ENCODE measurements at places on chromosomes 1 and 21.

- no peak for DNase-seq
Measured at GRCh38 chr1:204370176-204370575, 10.4 kb upstream of the PLEKHA6 start.

DNA sequence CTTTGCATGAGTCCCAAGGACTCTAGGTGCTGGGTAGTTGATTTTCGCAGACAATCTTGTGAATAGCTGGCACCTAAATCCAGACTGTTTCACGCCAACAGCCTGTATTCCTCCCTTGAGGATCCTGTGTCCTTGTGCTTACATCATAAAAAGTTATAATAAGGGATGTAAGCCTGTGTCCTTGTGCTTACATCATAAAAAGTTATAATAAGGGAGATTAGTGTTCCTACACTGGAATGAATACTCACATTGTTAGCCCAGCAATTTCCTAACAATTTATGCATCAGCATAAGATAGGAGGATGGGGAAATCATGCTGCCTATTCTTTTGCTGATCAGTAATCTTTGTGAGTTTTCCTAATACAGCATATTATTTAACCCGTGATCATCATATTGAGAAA is 4.0 kb upstream of the HSD3B2 start:
- DNase-seq = no peak

- DNase-seq = peak; percentile 88
Measured at GRCh38 chr21:45554477-45555175, 12.4 kb upstream of the SLC19A1 start.

GRCh38 chr1:156608036-156608674 is 6.9 kb upstream of the GPATCH4 start:
- DNase-seq = peak; percentile 58

DNA sequence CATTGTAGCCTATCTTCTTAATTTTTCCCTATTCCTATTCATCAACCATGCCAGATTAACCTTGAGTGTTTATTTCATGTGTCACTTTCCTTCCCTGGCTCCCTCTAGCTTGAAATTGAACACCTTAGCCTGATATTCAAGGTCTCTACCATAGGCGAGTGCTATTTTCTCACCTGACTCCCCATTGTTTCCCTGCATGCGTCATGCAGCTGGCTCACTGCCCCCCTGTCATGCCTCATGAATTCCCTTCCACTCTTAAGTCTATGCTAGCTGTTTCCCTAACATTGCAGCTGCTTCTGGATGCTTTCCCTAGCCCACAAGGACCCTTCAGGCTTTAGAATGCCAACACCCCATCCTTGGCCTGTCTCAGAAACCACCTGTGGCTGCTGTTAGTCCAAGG is 56.7 kb upstream of the CD1D start:
- no peak for DNase-seq

- DNase-seq = no peak
Measured at GRCh38 chr1:214019499-214019898, 31.7 kb downstream of the PROX1 start.

DNA sequence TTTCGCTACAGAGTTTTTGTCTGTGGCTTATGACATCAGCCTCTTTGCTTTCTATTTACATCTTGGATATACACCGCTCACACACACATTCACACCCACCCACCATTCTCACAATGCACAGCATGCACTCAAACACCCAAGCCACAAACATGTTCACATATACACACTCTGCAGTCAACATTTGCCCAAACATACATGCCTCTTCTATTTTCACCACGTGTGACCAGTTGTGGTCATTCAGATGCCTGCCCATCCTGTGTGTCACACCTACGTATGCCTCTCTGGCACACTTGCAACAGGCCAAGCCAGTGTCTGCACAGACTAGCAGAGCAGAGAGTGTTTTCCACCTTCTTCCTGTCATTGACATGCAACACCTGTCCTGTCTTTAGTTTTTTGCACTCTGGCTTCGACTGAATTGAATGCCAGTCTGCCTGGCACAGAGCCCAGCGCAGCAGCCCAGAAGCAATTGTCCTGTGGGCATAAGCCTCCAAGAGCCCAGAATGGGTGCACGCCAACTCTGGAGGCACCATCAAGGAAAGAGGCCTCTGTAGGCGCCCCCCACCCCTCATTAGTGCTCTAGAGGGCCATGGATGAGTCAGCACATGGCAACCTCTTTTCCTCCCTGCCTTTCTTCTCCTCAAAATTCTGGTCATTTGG is 37.7 kb upstream of the LRRN2 start:
- DNase-seq = no peak

GRCh38 chr1:204025917-204026707 is 46.8 kb upstream of the SOX13 start:
- no peak for DNase-seq

DNA sequence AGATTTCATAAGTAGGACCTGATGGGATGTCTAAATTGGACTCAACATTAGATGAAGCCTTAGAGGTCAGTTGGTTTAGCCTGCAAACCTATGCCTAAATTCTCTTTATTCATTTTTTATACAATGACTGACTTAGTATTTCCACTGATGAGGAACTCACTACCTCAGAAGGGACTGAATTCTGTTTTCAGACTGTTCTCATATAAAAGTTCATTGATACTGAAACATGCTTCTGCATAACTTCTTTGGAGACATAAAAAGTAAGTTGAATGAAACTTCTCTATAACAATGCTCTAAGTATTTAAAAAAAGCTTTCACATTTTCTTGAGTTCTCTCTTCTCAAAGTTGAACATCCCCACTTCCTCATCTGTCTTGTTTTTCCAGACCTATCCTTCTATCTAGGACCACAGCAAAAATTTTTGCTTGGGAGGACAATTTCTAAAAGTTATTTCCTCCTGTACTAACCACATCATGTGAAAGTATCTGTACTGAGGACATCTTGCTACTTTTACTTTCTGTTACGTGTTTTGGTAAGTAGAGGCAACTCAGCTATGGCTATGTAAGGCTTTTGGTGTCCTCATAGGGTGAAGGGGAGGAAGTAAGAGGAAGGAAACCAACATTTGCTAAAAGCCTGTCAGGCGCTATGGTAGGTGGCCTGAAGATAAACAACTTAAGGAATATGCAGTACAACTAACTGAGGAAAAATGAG is 64.1 kb downstream of the USP24 start:
- DNase-seq = no peak

- DNase-seq = no peak
Measured at GRCh38 chr1:34075576-34075975, 89.5 kb downstream of the CSMD2 start.

DNA sequence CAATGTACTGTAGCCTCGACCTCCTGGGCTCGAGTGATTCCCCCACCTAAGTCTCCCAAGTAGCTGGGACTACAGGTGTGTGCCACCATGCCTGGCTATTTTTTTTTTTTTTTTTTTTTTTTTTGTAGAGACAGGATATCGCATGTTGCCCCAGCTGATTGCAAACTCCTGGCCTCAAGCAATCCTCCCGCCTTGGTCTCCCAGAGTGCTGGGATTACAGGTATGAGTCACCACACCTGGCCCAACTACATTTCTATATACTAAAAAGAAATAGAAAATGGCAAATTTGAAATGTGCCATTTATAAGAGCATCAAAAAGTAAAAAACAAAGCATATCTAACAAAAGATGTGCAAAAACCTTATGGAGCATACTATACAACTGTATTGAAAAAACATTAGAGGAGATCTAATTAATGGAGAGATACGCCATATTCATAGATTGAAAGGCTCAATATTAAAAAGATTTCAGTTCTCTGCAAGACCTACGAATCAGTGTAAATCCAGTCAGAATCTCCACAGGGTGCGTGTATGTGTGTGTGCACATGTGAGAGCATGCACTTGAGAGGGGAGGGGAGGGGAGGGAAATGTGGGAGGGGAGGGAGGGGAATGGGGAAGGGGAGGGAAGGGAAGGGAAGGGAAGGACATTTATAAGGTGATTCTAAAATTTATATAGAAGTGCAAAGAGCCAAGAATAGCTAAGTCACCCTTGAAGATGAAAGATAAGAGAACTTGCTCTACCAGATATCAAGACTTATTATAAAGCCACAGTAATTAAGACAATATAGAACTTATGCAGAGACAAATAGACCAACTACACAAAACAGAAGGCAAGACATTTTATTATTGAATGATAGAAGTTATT is 15.5 kb upstream of the PADI4 start:
- DNase-seq = no peak

DNA sequence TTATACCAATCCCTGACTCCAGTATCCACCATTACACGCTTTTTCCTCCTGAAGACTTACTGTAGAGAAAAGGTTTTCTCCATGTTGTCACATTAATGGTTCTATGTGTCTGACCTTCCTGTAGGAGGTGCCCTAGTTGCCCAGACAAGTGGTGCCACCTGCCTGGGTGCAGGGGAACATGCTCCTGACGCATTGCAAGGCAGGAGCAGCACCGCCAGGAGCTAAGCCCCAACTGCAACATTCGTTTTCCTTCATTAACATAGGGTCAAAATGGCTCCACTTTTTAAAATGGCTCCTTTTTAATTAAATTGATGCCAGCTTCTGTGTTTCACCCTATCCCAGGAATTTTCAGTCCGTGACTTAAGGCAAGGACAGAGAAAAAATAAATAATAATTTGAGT is 220.1 kb upstream of the SAMSN1 start:
- no peak for DNase-seq

- DNase-seq = peak; percentile 57
Measured at GRCh38 chr1:167455786-167456446, 62.4 kb downstream of the CD247 start.

- no peak for DNase-seq
Measured at GRCh38 chr1:170032531-170033280, 41.8 kb downstream of the KIFAP3 start.

GRCh38 chr1:185961664-185962063 is 227.5 kb downstream of the HMCN1 start:
- no peak for DNase-seq

DNA sequence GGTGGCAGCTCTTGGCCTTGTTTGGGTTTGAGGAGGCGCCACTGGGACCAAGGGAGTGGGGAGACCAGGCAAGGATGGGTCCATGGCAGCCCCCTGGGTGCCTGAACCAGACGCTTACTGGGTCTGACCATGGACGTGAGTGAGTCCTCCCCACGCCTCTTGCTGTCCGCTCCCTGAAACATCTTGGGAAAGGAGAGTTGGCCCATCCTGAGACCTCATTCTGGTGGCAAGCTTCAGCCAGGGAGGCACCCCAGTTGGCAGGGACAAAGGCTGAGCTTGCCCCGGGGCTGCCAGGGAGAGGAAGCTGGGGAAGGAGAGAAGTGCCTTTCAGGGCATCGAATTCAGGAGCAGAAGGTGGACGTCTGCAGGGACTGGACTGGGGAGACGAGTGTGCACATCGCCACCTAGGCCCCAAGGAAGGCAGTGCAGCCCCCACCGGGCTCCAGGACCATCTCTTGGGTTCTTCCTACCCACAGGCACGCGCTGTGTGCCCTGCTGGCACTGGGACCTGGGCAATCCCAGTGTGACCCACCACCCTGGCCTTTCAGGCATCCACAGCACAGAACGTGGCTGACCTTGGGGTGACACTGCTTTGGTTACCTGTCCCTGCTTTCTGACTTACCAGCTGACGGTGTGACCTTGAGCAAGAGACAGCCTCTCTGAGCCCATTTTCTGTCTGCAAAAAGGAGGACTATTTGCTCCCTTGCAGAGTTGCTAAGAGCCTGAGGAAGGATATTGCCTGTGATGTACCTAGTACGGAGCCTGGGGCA is 132.9 kb upstream of the WNT4 start:
- peak; percentile 53 for DNase-seq

Measured in right hindlimb (tissue), 1 donor.